MCF 10A (cell line): ENCODE measurements at places on chromosomes 12 and 14.

DNA sequence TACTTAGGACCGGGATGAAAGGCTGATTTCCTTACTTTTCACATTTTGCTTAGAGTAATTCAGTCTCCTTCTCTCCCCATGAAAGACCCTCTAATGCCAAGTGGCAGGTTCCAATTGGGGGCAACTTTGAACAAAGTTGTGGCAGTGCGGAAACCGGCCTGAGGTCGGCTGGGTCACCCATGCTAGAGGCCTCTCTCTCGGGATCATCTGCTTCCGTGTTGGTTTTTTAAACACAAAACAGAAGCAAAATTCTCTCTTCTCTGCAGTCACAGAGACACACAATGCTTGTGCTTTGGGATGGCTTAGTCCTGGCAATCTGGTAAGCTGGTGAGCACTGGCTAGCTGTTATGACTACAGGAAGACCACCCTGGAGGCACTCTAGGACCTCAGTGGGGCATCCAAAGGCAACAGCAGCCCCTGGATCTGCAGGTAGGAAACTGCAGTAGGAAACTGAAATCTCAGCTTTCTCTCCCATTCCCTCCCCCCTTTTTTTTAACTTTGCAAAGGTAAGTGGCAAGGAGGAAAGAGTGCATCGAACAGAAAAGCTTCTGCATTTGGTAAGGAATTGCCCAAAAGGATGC, 102.1 kb downstream of the BCL11B start:
- no peak overlapping the region for H3K27ac ChIP-seq
- no peak for DNase-seq
- H3K27me3 ChIP-seq, result no peaks in the 10 kb centered on the region

DNA sequence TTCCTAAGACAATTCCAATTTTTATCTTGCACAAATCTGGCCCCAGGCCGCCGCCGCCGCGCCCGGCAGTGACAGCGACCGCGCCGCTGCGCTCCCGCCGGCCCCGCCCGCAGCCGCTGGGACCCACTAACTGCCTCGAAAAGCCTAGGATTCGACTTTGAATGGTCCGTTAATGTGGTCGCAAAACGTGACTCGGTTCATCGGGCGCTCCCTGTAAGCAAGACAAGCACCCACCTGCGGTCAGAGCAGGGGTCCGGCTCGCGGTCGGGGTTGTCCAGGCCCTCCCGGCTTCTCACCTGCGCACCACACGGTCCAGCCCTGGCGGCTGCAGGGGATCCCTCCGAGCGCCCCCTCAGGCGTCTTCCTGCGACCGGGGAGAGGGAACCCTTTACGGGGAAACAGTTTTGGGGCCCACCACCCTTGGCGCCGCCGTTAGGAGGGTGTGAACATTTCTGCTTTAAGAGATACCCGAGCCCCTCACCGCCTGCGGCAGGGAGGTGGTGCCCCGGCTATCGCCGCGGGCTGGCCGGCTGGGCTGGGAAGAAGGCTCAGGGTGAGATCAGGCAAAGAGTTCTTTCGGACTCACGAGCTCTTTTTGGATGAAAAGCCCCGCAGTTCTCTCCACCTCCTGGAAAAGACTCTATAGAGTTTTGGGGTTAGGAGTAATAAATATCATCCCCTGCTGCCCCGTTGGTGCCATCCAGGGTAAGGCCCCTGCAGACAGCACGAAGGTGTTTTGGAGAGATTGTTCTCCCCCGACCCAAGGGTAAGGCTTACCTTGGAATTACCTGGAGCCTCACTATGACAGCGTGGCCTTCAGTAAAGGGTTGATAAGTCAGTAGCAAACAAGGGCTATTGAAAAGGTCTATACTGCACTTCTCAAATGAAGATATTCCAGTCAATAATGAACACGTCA, 13.6 kb upstream of the FOXJ2 start:
- no peaks in the 10 kb centered on the region for H3K36me3 ChIP-seq
- no peak for DNase-seq
- H3K4me1 ChIP-seq, result no peaks in the 10 kb centered on the region
- peaks cover 11% of the 10 kb centered on the region for H3K27me3 ChIP-seq
- H3K27ac ChIP-seq, result no peak overlapping the region
- no peak overlapping the region for H3K4me3 ChIP-seq

- H3K36me3 ChIP-seq, result no peaks in the 10 kb centered on the region
- peak; percentile 52 for DNase-seq
- H3K27me3 ChIP-seq, result no peaks in the 10 kb centered on the region
- H3K27ac ChIP-seq, result no peak overlapping the region
Observed at GRCh38 chr12:104763168-104763805, 194.8 kb downstream of the SLC41A2 start.

DNA sequence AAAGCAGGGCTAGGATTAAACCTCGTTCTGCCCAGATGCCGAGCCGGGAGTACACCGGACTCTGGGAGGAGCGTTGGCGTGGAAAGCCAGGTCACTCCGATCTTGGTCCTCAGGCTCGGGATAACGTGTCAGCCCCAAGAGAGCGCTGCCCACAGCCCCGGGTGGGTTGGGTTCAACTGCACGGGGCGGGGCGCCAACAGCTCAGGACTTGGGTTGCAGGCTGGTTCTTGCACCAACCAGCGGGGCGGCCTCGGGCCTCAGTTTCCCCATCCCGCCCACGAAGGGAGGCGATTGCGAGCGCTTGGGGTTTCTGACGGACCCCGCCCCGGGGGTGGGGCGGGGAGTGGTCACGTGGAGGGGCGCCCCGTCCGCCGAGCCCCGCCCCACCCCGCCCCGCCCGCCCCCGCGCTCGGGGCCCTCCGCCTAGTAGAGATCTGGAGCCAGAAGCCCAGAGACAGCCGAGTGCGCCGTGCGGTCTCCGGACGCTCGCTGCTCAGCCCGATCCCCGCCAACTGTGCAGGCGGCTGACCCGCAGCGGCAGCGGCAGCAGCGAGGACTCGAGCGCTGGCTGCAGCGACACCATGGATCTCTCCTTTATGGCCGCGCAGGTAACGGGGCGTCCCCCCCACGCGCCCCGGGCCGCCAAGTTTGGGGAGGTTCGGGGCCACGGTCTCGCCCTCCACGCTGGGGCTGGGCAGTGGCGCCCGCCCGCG, at the start of gene C14orf132:
C14orf132 (plus strand) TSS at position 443 of the 713 bp plus-strand sequence; CDS start at position 582, 139 bp downstream.
- peaks cover 22% of the 10 kb centered on the region for H3K27me3 ChIP-seq
- H3K4me3 ChIP-seq, result no peak within 1 kb of the TSS
- H3K36me3 ChIP-seq, result no peaks in the 10 kb centered on the region
- no peak within 1 kb of the TSS for H3K27ac ChIP-seq

GRCh38 chr14:59215322-59215721, 26.9 kb downstream of the DAAM1 start:
- H3K36me3 ChIP-seq, result no peaks in the 10 kb centered on the region
- H3K4me1 ChIP-seq, result no peaks in the 10 kb centered on the region
- no peak overlapping the region for H3K27ac ChIP-seq
- H3K4me3 ChIP-seq, result no peak overlapping the region

DNA sequence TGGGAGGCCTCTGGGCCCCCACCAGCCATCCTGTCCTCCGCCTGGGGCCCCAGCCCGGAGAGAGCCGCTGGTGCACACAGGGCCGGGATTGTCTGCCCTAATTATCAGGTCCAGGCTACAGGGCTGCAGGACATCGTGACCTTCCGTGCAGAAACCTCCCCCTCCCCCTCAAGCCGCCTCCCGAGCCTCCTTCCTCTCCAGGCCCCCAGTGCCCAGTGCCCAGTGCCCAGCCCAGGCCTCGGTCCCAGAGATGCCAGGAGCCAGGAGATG, 729 bp upstream of the GAPDH start:
- H3K36me3 ChIP-seq, result peaks cover 72% of the 10 kb centered on the region
- no peak for DNase-seq
- H3K4me3 ChIP-seq, result peak overlapping the region; percentile 88
- no peaks in the 10 kb centered on the region for H3K27me3 ChIP-seq
- H3K27ac ChIP-seq, result peak overlapping the region; percentile 95

DNA sequence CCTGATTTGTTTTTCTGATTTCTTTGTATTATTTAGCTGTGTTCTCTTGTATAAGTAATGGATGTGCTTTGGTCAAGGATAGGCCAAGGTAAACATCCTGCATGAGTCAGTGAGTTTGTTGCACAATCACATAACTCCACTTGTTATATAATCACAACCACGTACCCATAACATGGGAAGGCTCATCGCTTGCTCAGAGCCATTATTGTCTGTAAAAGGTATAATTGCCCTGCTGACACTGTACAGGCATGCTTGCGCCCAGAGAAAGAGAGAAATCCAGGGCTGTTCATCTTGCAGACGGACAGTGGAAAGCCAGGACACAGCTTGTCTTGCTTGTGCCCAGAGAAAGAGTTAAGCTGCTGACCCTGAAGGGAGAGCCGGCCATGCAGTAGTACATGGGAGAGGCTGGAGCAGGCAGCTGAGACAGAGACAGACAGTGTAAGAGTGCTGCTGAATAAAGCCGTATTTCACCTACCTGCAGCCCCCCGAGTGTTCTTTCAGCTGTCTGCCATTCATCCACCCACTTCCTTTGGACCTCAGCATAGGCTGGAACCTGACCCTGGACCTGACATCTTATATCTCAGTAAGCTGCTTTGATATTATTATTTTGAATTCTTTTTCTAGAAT, 174.7 kb upstream of the DAAM1 start:
- peaks cover 8% of the 10 kb centered on the region for H3K27me3 ChIP-seq
- no peak overlapping the region for H3K4me3 ChIP-seq
- peaks cover 7% of the 10 kb centered on the region for H3K36me3 ChIP-seq
- H3K4me1 ChIP-seq, result no peaks in the 10 kb centered on the region
- peak; percentile 80 for DNase-seq
- no peak overlapping the region for H3K27ac ChIP-seq

GRCh38 chr12:40734276-40734675, 42.0 kb downstream of the CNTN1 start:
- DNase-seq, result no peak
- no peak overlapping the region for H3K27ac ChIP-seq
- no peak overlapping the region for H3K4me3 ChIP-seq
- H3K27me3 ChIP-seq, result peaks cover 39% of the 10 kb centered on the region
- H3K4me1 ChIP-seq, result no peaks in the 10 kb centered on the region

- H3K4me1 ChIP-seq, result no peaks in the 10 kb centered on the region
- H3K27me3 ChIP-seq, result no peaks in the 10 kb centered on the region
- DNase-seq, result no peak
- no peak overlapping the region for H3K27ac ChIP-seq
Observed at GRCh38 chr12:82213761-82214160, 144.4 kb downstream of the CCDC59 start.

- peak overlapping the region; percentile 89 for H3K4me3 ChIP-seq
- DNase-seq, result peak; percentile 11
- H3K27ac ChIP-seq, result peak overlapping the region; percentile 87
Observed at GRCh38 chr14:63543826-63544406, 739 bp upstream of the PPP2R5E start.

GRCh38 chr14:84446250-84446649, 1083.7 kb upstream of the FLRT2 start:
- no peak overlapping the region for H3K27ac ChIP-seq
- H3K4me3 ChIP-seq, result no peak overlapping the region
- peaks cover 8% of the 10 kb centered on the region for H3K4me1 ChIP-seq
- no peak for DNase-seq
- no peaks in the 10 kb centered on the region for H3K27me3 ChIP-seq

DNA sequence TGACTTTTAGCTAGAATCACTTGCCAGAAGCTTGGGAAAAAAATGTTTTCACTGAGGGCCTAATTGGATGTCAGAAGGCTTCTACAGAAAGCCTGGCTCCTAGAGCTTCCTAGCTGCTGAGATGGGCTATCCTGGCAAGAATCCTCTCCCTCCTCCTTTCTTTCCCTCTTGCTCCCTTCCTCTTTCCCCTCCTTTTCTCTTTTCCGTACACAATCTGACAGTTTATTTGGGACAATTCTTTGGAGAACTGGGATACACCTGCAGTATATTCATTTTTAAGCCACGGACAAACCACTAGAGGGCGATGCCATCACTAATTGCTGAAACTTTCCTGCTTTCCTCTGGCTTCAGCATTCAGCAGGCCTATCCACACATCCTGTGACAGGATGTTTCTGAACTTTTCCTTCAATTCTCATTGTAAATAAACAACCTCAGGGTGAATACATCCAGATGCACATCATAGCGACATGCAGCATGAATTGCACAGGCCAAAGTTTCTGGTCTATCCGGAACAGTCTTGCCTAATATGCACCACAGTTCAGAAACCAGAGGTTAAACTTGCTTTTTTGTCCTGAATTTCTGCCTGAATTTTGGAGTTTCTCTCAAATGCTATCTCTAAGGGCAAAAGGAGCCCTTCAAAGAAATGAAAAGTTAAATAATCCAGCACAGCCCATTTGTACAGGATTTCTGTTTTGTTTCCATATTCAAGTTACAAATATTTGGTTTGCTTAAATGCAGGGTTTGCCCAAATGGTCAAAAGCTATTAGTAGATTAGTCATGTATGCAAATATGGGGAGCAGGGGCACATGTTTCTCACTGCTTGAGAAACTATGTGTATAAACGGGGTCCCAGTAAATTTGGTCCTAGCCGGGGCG, 142.8 kb downstream of the PAWR start:
- peak; percentile 79 for DNase-seq
- H3K27ac ChIP-seq, result peak overlapping the region; percentile 44
- peaks cover 13% of the 10 kb centered on the region for H3K36me3 ChIP-seq
- no peaks in the 10 kb centered on the region for H3K27me3 ChIP-seq
- H3K4me1 ChIP-seq, result peaks cover 66% of the 10 kb centered on the region

DNA sequence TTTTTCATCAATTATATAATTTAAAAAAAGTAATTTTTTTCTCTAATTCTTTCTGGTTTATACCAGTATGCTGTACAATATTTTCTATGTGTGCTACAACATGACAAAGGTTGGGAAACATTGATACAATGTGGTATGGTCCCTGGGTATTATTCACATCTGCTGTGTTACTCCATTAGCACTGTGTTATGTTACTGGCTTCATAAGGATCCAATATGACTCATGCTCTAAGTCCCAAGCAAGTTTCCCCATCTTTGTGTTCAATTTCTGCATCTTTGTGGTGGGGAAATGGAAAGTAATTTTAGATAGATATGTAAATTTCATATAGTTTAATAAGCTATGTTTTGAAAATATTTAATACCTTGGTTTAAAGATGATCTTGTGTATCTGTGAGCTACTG, 35.8 kb downstream of the FBXO33 start:
- H3K4me1 ChIP-seq, result no peaks in the 10 kb centered on the region
- H3K4me3 ChIP-seq, result no peak overlapping the region
- no peak overlapping the region for H3K27ac ChIP-seq
- peaks cover 28% of the 10 kb centered on the region for H3K36me3 ChIP-seq
- peak; percentile 42 for DNase-seq
- H3K27me3 ChIP-seq, result no peaks in the 10 kb centered on the region

DNA sequence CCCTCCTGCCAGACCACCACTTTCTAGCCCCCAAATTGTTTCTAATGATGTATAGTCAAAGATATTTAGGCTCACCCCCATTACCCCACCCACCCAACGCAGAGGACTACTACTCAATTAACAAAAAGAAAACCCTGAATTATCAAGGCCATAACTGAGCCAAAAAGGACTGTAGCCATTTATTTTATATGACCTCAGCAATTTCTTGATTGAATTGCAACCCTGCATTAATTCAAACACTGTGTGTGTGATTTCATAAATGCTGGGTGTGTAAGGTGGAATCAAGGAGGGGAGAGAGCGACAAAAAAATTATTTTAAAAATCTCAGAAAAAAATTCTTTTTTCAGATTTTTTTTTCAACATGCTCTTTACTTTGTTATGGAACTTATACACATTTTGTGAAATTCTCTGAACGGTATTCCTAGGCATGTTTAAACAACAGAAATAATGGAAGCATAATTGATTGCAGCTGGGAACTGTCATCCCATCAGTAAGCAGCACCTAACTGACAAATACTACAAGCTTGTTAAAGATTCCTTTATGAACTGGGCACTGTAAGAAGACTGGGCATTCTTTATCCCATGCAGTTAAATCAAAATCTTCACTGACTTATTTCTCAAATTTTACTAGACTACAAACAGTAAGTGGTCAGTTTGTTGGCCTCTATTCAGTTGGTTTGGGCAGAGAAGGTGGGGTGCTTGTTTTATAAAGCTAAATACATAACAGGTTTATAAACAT, 179.1 kb downstream of the SOX5 start:
- no peaks in the 10 kb centered on the region for H3K4me1 ChIP-seq
- no peak for DNase-seq

GRCh38 chr14:55532645-55533344, 47.2 kb upstream of the KTN1 start:
- H3K27ac ChIP-seq, result no peak overlapping the region
- no peak for DNase-seq
- no peaks in the 10 kb centered on the region for H3K27me3 ChIP-seq
- no peaks in the 10 kb centered on the region for H3K36me3 ChIP-seq
